Cerebellum (tissue), 4 donors: ENCODE measurements at places on chromosomes 3 and 15. TPM values are rescaled to one million over a fixed set of nuclear protein-coding genes. Genes with fewer than 3 reads are reported as not detected.

DNA sequence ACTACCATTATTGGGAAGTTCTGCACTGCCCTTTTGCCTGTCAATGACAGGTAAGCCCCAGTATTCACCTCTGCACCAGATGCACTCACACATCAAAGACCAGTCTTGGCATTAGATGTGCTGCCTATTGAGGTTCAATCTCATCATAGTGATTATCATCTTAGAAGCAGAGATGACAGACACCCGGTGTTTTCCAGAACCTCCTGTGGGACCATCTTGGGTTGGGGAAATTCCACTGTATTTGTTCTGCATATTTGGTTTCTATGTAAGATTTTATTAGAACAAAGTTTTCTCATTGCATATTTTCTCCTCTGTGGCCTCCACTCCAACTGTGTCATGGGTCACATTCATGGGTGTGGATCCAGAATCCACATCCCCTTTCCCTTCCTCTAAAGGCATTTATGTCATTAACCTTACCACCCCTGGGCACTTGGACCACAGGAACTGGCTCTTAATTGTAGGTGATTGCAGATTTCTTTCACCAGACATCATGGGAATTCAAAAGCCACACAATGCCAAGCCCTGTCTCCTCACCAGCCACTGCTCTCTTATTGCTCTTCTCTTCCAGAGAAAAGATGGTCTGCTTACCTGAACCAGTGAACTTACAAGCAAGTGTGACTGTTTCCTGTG, 31.2 kb downstream of the PLA1A start:
- no peak for DNase-seq

The SYNM gene
- total RNA-seq: 11.9 TPM

DNA sequence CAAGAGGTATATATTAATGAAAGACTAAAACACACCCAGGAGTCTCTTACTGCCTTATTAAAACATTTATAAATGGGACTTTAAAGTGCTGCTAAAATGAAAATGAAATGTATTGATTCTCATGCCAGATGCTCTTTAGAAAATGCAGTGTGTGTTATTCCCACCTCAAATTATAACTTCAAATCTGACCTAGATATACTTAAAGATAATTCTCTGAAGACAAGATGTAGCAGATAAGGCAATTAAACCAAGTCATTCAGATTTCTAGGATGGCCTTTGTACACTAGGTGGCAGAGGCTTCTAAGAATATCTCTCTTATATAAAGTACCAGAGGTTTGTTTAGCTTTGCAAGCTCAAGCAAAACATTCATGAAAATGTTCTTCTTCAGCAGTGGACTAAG, 26.9 kb upstream of the GOLGA8B start:
- peak; percentile 2 for DNase-seq

DNA sequence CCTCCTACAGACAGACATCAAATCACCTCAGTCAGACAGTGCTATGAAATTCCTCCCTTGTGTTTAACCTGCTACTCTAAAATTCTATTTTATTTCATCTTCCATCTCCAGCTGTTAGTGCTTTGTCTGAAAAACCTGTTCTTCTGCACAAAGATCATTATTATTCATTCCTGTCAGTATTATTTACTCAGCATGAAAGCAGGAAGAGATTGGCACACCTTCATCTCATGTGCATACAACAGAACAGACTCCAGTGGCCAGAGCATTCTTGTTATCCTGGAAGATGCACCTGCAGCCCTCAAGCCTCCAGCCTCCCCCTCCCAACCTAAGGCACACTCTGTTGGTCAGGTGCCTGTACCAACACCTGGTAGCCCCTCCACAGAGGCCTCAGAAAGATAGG, 1.8 kb upstream of the ROPN1B start:
- DNase-seq: no peak

The MUC4 gene
- 0.27 TPM for total RNA-seq

The GOLGA8A gene
- 103 TPM for total RNA-seq

The CIP2A gene
- total RNA-seq: 37.8 TPM

The A4GNT gene
- total RNA-seq: not detected

DNA sequence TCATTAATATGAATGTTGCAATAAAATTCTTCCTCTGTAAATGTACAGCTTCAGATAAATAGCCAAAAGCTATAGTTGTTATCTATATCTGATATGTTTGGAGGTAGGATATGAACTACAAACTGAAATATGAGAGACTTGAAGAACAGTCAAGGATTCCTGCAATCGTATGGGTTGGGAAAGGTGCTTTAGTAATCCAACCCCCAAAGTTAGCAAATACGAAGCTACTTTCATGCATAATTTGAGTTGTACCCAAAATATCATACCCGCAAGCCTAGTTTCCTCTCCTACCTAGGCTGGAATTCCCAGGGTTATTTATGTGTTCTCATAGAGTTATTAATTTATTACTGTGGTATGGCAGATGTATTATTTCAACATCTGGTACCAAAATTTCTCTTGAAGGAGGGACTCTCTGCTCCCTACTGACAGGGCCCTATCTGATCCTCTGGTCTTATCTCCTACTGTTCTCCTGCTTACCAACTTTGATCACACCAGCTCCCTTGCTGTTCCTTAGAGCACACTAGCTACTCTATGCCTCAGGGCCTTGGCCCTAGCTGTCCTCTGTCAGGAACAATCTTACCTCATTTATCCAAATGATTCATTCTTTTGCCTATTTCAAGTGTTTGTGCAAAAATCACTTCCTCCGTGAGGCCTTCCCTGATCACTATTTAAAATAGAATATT, 140.4 kb upstream of the CCDC54 start:
- no peak for DNase-seq

DNA sequence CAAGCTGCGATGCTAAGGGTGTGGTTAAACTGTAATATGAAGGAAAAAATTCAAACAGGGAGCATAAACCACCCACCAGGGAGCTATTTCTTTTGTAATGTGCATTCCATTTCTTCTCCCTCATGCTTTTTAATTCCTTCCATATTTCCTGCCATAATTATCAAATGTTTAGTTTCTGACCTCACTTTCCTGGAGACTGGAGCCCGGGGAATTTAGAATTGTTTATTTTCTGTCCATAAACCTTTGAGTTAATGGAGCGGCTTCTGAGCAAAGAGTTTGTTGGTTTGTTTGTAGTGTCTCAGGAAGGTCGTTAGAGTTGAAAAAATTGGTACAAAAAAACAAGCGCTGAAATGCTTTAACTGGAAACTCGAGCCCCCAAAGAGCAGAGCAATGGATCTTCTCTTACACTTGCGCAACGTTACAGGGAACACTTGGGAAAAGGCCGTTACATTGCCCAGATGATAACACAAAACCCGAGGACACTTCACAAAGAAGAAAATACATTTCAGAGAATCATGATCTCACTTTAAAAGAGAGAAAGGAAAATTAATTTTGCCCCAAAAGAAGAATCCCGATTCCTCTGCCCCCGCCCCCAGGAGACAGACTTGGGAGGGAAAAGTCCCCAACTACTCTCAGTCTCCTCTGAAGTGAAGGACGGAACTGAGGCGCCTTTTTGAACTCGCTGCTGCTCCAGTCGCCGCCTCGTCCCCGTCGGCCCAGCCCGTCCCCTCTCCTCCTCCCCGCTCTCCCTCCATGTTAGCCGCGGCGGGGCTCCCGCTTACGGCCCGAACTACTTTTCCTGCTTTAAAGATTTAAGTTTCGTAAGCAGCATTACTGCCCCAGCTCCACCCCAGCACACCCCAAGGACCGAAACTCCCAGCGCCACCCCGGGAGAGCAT, 842 bp downstream of the FSTL1 start:
- DNase-seq: no peak
